ENCODE measurements at places on chromosomes 13 and 19. TPM values are rescaled to one million over a fixed set of nuclear protein-coding genes. Genes with fewer than 3 reads are reported as not detected.

DNA sequence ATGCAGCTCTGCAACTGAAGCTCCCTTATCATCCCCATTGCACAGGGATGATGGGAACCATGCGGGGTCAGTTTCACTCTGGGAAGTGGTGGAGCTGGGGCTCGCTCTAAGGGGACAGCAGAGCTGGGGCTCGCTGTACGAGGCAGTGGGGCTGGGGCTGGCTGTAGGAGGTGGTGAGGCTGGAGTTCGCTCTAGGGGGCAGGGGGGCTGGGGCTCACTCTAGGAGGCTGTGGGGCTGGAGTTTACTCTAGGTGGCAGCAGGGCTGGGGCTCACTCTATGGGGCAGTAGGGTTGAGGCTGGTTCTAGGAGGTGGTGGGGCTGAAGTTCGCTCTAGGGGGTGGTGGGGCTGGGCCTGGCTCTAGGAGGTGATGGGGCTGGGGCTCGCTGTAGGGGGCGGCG, 99.1 kb downstream of the UQCRFS1 start:
- no peak for DNase-seq

GRCh38 chr13:91347996-91348905, 764 bp downstream of the MIR17HG start:
- peak; percentile 11 for DNase-seq

DNA sequence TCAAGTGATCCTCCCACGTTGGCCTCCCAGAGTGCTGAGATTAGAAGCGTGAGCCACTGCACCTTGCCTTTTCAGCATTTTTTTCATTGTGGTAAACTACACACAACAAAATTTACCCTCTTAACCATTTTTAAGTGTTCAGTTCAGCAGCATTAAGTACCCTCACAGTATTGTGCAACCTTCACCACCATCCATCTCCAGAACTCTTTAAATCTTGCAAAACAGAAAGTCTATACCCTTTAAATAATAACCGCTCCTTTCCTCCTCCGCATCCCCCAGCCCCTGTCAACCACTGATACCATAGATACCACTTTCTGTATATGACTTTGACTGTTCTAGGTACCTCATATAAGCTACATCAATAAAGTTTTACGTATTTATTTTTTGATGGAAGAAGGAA, 20.8 kb upstream of the CASP14 start:
- DNase-seq = no peak

DNA sequence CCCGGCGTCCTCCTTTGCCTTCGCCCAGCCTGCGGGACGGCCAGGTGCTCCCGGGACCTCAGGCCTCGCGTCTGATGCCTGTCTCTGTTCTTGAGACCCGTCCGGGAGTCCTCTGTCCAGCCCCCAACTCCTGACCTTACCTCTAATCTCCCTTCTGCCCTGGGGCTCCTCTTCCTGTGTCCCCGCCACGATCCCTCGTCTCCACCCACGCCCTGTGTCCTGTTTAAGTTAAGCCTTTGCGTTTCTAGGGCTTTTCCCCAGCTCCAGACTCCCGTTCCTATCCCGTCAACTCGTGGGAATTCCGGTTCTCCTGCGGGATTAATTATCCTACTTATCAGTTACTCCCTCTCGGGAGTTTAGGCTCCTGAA, 686 bp downstream of the LENG8 start:
- DNase-seq = no peak

DNA sequence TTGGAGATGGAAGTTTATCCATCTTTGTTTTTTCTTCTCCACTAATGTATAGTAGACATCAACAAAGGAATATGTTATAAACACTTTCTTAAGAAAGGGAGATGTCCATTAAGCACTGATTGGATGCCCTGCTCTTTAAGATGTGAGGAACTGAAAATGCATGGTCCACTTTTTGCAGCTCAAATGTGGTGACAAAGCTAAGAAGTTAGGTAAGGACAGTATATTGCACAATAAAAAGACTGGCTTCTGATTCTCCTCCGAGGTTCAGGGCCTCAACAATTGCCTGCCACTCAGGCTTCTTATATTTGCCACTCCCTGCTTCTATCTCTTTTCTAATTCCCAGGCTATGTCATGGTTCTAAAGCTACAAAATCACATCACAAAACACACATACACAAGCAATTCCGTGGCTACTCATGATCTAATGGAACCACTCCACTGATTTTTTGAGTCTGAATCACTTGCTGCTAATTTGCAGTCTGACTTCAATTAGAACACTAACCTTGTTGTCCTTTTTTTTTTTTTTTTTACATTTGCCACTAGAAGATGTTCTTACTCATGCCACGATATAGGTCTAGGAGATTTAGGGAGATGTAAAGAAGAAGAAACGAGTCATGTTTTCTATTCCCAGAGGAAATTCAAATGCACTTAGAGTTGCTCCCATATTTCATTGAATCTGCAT, 29.6 kb upstream of the TNFSF11 start:
- DNase-seq = no peak

- no peak for DNase-seq
Measured at GRCh38 chr19:7663706-7664105, 5.1 kb upstream of the RETN start.

DNA sequence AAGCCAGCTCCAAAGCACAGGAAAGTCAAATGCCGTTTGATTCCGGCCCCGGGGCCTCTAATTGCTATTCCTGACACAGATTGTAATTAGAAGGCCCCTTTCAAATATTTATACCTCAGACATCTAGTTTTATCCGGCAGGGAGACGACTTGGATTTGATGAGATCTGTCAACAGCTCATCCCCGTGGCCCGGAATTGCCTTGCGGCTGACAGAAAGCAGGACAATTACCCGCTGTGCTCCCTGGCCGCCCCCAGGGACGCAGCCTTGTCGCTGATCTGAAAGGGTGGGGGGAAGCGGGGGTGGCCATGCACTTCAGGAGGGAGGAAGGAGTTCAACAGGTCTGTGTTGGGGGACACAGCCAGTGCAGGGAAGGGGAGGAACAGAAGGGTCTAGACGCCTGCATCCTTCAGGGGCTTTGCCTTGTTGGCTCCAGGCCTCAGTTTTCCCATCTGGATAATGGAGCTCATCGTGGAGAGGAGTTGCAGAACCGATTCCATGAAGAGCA, 1.8 kb upstream of the SHD start:
- no peak for DNase-seq

DNA sequence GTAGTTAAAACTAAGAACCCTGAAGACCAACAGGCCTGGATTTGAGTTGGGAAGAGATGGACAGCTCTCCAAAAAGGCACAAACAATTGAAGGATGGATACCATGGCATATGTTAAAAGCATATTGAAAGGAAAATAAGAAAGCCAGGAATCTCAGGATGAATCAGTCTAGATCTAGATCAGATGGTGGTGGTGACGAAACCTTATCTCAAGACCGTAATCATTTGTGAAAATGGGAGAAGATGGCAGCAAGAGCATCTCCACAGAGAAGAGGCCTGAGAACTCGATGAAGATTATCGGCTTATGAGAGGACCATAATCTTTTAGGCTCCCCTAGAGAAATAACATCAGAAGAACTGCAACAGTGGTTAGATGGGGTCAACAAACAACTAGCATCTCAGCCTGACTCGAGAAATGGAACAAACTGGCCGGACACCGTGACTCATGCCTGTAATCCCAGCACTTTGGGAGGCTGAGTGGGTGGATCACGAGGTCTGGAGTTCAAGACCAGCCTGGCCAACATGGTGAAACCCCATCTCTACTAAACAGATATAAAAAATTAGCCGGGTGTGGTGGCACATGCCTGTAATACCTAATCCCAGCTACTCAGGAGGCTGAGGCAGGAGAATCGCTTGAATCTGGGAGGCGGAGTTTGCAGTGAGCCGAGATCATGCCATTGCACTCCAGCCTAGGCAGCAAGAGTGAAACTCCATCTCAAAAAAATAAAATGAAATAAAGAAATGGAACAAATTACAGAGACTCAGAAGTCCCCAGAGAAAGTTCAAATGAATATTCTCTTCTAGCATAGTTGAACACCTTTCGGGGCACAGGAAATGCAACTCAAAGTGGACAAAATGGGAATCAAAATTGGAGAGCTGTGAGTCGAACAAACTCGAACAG, 47.6 kb downstream of the FOXO1 start:
- no peak for DNase-seq

DNA sequence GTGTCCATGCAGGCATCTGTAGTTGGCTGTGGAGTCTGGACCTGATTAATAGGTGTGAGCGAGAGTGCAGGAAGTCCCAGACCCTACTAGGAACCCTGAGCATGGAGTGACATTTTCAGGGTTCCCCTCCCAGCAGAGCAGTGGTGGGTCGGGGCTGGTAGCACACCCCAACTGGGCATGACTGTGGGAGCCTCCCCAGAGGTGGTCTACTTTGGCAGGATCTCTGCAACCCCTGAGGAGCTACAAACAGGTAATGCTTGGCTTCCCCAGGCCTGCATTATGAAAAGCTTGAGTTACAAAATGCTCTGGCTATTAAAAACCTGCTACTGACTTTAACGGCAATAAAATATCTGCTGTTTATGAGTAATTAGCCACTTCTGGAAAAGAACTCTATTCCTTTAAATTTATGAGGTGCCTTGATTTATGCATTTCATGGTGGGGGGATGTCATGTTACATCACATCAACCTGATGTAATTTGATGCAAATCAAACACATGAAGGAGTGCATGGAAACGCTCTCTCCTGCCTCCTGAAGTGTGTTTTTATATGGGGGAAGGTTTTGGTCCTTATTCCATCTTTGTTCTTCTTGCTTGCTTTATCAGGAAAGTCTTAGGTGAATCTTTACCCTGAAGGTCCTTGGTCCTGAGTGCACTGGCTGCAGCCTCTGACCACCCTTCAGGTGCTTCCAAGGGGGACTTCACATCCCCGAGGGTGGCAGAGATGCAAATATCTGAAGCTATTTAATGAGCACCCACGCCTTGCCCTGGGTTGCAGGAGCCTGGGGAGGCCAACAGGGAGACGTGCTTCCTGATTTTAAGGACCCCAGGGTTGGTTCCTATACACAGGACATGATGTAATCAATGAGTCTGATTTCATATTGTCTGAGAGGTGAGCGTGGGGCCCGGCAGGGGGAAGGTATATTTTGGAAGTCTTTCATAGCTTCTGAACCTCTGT, 54.0 kb downstream of the ZNF536 start:
- DNase-seq = no peak

GRCh38 chr19:48947258-48947542, 7.5 kb upstream of the BAX start:
- DNase-seq = no peak

GRCh38 chr19:17078036-17078919, 2.7 kb downstream of the MYO9B start:
- peak; percentile 31 for DNase-seq

DNA sequence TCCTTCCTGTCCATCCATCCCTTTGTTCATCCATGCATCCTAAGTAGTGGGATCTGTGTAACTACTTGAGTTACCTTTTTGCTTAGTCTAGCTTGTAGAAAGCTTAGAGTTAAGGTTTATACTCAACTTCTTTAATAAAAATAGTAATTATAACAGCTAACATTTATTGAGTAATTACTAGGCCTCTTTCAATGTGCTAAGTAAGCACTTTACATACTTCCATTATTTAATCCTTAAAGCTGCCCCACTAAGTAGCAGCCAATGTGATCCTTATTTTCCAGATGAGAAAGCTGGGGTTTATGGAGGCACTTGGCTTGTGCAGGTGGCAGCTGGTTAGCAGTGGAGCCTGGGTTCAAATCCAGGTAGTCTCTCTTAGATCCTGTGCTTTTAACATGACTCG, 182.9 kb downstream of the FGF9 start:
- DNase-seq = no peak

Gene NLRP9
- not detected for total RNA-seq

Gene GAPDHS
- total RNA-seq = not detected

Gene TMEM145
- total RNA-seq = not detected

Gene RAD23A
- 156 TPM for total RNA-seq

Gene KLK14
- not detected for total RNA-seq

Gene EPS8L1
- total RNA-seq = 1.7 TPM

Gene ZNF541
- 0.27 TPM for total RNA-seq
